KG1 (cell line): ENCODE measurements at places on chromosomes 1 and 21.

GRCh38 chr1:228471762-228472398 lies 15.3 kb upstream of the RNF187 start:
- DNase-seq: no peak

- no peak for DNase-seq
Measured at GRCh38 chr1:184945678-184946412, 28.5 kb downstream of the NIBAN1 start.

GRCh38 chr1:215878843-215879242 lies 311.7 kb downstream of the KCTD3 start:
- DNase-seq: no peak

GRCh38 chr1:108893141-108893530 lies 16.4 kb downstream of the GPSM2 start:
- no peak for DNase-seq

- peak; percentile 80 for DNase-seq
Measured at GRCh38 chr1:204363335-204364114, 3.8 kb upstream of the PLEKHA6 start.

- DNase-seq: no peak
Measured at GRCh38 chr1:77428068-77428467, 146.2 kb downstream of the AK5 start.

- no peak for DNase-seq
Measured at GRCh38 chr1:192601143-192601542, 25.6 kb downstream of the RGS1 start.

- DNase-seq: no peak
Measured at GRCh38 chr1:247528812-247529474, 7.3 kb downstream of the OR2C3 start.
